ENCODE measurements at places on chromosomes 7 and 10.
A peak's percentile ranks its signal among the peaks of the same experiment; 100 is the strongest.

GRCh38 chr7:151696721-151697514 lies 177.2 kb upstream of the RHEB start:
- DNase-seq = peak; percentile 38

DNA sequence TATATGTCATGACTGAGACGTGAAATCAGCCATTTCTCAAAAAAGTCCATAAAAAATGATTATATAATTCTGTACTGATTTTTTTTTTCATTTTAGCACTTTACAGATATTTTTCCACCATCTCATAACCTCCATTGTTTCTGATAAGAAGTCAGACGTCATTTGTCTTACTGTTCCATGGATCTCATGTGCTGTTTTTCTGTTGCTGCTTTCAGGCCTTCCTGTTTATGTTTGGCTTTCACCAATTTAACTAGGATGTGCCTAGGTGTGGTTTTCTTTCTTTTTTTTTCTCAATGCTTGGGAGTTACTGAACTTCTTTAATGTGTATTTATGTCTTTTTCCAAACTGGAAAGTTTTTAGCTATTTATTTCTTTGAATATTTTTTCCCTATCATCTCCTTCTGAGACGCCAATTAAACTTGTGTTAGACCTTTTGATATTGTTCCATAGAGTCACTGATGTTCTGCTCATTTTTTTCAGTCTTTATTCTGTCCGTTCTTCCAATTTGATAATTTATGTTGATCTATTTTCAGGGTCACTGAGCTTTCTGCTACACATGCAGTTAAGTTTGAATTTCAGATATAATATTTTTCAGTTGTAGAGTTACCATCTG lies 43.3 kb downstream of the TAF3 start:
- no peak for DNase-seq

- no peak for DNase-seq
Measured at GRCh38 chr10:102230264-102230860, 4.3 kb downstream of the ELOVL3 start.

GRCh38 chr10:98264378-98265065 lies 3.5 kb downstream of the LOXL4 start:
- DNase-seq = no peak
